ENCODE measurements at places on chromosomes 12 and 14.

DNA sequence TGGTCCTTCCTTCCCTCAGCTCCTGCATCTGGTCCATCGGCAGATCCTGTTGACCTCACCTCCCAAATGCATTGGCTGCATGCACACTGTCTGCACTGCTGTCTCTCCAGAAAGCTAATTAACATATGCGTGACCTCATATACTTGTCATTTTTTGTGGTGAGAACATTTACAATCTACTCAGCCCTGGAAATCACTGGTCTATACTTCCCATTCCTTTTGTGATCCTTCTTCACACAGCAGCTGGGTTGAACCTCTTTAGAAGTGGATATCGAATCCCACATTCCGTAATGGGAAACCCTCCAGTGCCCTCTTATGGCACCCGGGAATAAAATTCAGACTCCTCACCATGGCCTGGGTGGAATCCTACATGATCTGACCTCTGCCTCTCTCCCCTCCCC lies 45.0 kb downstream of the SMOC1 start:
- no peak for DNase-seq

GRCh38 chr12:131176266-131176665 lies 222.6 kb downstream of the ADGRD1 start:
- DNase-seq = peak; percentile 24

- no peak for DNase-seq
Measured at GRCh38 chr14:34359420-34360117, 102.5 kb downstream of the SPTSSA start.

DNA sequence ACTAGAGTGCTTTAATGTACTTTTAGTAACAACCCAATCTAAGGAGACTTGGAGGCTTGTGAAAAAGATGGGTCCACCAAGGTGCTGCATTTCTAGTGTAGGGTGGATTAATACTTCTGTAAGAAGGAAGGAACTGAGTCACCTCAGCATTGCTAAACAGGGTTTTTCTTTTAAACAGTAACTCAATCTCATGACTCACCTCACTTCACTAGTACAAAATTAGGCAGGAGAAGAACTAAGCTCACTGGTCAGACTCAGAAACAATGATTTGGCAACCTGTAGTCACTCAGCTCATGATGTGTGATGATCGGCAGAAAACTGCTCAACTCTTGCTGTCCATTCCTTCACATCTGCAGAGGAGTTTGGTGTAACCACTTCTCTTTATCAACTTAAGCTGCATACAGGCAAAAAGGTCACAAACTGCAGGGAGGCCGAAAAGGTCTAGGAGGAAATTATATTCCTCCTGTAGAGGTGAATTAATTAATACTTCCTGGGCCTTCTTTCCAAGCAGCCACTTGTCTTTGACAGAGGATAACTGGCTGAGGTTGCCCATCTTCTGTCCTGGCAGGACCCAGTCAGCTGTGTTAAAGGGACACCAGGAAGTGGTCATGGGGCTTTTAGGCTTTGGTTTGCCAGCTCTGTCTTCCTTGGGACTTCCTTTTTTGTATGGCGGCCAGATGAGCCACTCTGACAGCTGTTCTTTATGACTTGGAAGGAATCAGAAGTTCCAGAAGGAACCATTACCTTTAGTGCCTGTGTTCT lies 466.9 kb downstream of the FUT8 start:
- DNase-seq = no peak

DNA sequence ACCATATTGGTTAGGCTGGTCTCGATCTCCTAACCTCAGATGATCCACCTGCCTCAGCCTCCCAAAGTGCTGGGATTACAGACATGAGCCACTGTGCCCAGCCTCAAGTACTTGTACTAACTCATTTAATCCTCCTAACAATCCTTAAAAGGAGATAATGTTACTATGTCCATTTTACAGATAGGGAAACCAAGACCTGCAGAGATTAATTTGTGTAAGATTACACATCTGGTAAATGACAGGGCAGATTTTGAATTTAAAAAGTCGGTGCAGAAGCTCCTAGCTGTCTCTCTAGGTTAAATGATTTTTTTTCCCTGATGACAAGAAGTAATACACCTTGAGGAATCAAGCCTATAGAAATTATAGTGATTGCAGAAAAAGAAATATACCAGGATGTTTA lies 13.7 kb upstream of the HECTD1 start:
- no peak for DNase-seq

DNA sequence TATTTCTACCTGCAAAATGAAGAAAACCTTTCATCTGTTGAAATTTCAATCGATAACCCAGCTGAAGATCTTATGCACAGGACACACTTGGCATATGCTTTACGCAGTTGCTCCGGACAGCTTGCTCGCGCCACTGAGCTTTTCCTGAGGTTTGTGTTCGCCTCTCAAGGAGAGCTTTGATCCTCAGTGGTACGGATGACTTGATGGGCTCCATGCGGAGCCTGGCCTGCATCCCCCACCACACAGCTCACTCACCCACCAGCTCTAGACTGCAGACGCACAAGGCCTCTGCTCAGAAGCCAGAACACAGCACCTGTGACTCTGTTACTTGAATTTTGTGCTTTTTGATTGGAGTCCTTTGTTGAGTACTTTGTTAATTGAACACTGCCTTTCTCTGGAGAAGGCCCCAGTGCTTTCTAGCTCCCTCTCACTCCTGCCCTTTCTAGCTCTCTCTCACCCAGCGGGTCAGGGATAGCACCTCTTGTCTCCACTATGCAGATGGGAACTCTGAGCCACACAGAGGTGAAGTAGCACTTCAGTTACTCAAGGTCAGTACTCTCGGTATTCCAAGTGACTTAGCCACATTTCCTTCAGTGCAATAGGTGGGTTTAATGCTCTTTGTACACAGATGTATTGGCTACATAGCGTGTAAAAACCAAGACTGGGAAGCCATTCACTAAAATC lies 52.1 kb downstream of the TBC1D30 start:
- DNase-seq = no peak
